ENCODE measurements at places on chromosomes 13 and 19.

DNA sequence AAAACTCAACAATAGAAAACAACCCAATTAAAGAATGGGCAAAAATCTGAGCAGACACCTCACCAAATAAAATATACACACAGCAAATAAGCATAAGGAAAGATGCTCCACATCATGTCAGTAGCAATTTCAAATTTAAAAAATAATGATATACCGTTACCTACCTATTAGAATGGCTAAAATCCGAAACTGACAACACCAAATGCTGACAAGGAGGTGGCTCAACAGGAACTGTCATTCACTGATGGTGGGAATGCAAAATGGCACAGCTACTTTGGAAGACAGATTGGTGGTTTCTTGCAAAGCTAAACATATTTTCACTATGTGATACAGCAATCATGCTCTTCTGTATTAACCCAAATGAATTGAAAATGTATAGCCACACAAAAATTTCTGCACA, 9.1 kb downstream of the CYP2A13 start:
- no peak for DNase-seq

- DNase-seq = no peak
Observed at GRCh38 chr19:4568886-4569285, 9.4 kb upstream of the SEMA6B start.

GRCh38 chr19:44476559-44477408, 23.5 kb downstream of the ZNF180 start:
- no peak for DNase-seq

GRCh38 chr13:52954838-52955237, 73.8 kb upstream of the OLFM4 start:
- DNase-seq = no peak

- no peak for DNase-seq
Observed at GRCh38 chr19:42095814-42096230, 19.9 kb downstream of the ZNF574 start.

DNA sequence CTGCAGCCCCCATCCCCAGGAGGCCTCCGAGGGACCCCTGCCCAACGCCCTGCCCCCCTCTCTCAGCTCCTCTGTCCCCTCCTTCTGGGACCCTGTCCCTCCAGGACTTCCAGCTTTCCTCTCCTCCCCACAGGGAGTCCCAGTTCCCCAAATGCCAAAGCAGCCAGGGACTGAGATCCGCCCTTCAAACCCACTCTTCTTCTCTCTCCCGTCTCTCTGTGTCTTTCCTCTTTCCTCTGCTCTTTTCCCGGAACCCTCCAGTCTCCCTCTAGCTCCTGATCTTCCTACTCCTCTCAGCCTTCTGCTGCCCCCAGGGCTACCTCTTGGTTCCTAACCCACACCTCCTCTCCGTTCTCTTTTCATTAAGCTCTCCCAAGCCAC, 377 bp downstream of the CA11 start:
- no peak for DNase-seq

GRCh38 chr13:99307247-99307646, at the start of gene GPR183:
Gene GPR183, minus strand, starts transcription at chr13:99307399. Its CDS starts 11,254 bp downstream, at chr13:99296145.
- DNase-seq = no peak

DNA sequence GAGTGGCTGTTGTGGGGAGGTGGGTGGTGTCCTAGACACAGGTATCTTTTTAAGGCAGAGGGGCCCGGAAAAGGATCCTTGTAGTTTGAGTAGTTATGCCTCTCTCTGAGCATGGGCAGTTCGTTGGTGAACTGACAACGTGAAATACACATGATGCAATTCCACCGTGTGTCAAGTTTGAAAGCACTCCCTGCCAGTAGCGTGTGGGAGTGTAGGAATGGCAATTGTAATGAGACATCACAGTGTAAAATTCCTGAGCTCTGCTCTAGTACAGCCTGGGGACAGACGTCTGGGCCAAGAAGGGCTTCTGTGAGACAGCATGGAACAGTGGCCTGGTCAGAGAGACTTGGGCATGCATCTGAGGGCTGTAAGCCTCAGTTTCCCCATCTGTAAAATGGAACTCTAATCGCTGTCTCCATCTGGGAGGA, 10.4 kb upstream of the ASF1B start:
- peak; percentile 70 for DNase-seq

Measured in stromal cell of bone marrow (primary cell).